ENCODE measurements at places on chromosomes 6 and 20.

DNA sequence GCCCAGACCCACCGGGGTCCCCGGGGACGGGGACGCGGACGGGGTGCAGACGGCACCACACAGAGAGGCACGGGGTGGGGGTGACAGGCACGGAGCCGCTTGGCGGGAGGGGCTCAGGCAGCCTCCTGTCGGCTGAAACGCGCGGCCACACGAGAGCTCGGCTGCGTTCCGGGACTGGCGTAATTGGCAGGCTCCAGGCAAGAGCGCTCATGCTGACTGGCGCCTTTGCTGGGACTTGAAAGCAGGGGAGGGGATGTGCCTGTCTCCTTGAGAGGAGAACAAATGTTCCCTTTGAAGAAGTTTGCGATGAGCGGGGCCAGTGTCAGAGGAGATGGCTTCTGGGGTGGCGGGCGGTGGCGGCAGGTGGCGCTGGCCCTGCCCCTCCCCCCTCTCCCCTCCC, 25.8 kb downstream of the BHLHE23 start:
- peak; percentile 29 for DNase-seq

DNA sequence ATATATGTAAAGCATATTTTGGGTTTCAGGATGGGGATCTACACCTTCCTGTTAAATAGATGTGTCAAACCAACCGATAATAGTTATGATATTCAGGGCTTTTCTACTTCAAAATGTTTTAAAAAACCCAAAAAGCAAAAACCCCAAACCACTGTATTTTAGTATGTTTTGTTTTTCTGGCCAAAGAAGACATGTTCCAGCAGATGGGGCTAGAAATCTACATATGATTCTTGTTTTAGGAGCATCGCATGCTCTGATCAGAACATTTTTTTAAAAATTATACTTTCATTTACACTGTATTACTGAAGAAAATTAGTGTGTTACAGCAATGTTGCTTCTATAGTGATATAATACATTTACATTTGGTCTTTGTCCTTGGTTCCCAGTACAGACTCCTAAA, 11.0 kb downstream of the RMND1 start:
- no peak for DNase-seq

GRCh38 chr6:126804332-126805064, 314.0 kb upstream of the RSPO3 start:
- DNase-seq: peak; percentile 11

GRCh38 chr6:157861814-157862213, 38.8 kb downstream of the SNX9 start:
- no peak for DNase-seq

DNA sequence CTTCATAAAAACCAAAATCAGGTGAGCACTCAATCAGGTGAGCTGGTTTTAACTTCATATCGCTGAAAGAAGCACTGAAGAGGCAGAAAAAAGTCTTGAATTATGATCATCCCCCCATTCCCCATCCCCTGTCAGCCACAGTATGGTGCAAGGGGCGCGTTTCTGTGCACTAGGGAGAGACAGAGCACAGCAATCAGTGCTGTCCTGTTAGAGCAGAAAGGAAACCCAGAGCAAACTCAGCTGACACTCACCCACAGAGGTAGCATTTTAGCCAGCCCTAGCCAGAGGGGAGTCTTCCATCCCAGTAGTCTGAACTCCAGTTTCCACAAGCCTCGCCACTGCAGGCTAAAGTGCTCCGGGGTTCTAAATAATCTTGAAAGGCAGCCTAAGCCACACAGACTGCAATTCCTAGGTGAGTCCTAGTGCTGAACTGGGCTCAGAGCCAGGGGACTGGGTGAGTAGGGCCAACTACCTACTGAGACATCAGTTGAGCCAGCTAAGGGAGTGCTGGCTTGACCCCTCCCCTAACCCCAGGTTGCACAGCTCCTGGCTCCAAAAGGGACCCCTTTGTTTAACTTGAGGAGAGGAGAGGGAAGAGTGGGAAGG, 1352.6 kb upstream of the GJE1 start:
- no peak for DNase-seq

DNA sequence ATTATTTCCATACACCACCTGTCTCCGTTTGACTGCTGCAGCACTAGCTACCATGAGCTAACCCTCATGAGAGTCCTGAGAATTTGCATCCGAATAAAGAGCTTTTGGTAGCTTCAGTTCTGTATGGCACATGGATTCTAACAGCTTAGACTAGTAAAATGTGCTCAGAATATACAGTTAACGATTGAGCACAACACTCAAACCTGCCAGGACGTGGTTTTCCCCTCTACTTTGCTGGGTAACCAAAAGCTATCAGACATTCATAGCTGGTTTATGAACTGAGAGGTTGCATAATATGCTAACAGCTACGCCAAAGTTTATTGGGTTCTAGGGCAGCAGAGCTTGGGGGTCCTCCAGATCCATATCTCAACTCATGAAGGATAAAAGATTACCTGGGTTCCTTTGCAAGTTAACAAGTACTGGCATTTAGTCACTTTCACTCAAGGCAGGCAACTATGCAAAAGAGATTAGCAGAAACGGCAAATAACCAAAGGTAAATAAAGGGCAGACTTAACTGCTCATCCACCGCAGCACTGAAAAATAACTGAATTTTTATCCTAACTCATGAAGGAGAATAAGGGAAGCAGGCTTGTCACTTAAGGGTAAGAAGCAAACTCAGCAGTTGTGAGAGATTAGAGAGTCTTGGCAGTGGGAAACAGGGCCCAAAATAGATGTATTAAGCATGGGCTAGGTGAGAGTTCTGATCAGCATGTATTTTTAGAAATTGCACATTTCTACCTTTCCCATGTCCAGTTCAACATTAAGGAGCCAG, 29.4 kb downstream of the NUDT3 start:
- DNase-seq: no peak

DNA sequence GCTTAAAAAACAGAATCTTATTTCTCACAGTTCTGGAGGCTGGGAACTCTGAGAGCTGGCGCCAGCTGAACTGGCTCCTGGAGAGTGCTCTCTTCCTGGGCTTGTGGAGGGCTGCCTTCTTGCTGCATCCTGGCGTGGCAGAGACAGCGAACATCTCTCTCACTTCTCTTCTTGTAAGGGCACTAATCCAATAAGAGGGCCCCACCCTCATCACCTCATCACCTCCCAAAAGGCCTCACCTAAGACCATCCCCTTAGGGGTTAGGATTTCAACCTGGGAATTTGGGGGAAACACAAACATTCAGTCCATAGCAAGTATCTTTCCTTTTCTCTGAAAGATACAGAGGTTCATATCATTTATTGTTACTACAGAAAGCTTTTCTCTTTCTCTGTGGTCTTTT, 23.9 kb downstream of the PNLDC1 start:
- DNase-seq: no peak

DNA sequence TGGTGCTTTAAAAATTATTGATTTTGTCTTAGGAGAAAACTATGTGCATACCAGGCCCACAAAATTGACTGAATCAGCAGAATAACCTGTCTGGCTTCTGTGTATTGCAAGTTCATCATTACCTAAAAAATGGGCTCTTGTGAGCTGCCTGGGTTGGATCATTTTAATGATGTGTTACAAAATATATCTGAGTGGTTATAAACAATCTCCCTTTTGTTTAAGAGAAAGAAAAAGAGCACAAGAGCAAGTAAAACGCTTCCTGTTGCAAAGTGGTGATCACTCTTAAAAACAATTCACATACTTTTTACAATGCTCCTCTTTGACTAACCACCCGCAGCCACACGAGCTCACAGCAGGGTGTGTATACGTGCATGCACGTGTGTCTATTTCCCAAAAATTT, 335.1 kb downstream of the HDGFL1 start:
- DNase-seq: no peak

DNA sequence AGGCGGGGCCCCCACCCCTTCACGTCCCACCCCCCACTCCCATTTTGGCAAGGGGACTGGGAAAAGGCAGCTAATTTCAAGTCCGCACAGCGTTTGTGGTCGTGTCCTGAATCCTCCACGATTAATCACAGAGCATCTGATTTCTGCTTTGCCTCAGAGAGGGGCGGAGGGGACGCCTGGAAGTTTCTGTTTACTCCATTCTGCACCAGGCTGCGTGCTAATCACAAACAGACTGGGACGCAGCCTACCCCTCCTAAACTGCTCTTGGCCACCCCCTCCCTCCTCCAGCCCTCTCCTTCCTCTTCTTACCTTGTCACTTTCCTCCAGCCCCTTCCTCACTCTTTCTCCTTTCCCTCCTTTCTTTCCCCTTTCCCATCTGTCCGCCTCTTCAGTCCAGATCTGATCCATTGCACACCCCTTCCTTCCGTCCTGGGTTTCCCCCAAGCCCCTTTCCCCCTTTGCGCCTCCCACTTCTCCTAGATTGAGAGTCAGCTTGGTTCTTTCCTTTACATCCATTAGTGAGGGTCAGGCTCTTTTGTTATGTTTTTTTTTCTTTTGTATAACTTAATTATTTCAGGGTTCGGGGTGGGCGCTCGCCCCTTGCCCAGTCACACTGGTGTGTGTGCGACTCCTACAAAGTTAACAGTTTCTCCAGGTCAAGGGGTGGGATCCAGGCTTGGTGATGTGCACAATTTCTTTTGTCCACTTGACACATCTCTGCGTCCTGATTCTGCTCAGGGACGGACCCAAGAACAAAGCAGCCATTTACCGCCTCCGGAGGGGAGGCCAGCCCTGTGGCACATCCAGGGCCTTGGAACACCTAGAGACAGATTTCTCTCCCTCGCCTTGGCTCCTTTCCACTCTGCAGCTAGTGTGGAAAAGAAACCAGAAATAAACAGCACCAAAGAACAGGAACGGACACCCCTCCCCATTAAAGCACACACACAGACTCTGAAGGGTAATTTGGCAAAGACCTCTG, 520 bp upstream of the RIPOR3 start:
- no peak for DNase-seq

GRCh38 chr6:133577851-133578250, 311.1 kb upstream of the TCF21 start:
- DNase-seq: no peak

GRCh38 chr20:37934634-37935375, 31.9 kb downstream of the VSTM2L start:
- no peak for DNase-seq

DNA sequence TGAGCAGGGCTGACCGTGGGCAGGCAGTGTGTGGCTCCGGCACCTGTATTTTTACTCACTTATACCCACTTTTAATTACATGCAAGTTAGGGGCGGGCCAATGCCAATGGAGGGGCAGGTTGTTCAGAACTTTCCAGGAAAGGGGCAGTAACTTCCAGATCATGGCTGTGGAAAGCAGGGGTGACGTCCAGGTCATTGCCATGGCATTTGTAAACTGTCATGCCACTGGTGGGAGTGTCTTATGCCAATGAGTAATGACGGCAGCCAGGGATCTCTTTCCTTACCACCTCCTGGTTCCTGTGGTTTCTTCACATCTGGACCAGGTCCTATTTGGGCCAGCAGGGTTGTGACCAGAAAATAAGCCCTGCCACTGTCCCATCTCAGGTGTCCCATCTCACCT, 258.7 kb downstream of the THBS2 start:
- DNase-seq: no peak

DNA sequence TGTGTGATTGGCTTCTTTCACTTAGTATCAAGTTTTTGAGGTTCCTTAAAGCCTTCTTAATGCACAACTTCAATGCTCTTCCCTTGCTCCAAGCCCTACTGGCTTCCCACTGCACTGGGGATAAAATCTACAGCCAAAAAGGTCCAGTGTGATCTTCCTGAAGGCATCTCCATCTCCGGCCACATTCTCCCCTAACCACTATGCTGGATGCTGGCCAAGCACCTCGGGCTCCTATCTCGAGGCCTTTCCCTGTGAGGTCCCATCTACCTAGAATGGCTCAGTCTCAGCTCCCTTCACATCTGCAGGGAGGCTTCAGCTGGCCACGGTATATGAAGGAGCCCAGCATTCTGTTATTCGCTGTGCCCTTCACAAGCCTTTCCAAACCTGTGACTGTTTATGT, 48.1 kb downstream of the CNKSR3 start:
- no peak for DNase-seq

DNA sequence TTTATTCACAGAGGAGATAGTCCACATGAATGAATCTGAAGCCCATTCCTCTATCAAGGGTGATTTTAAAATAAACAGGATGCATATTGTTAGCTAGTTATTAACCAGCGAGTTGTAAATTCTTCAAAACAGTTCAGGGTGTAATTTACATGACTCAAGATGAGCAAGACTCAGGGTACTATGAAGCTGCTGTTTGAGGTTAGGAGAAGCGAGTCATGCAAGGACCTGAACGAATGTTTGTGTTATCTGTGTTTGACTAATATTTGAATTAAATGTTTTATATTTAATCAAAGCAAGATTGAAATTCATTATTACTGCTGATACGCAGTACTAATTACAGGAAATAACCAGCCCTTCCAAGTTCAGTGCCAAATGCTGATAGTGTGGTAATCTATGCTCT, 191.1 kb downstream of the SAMD5 start:
- DNase-seq: no peak

DNA sequence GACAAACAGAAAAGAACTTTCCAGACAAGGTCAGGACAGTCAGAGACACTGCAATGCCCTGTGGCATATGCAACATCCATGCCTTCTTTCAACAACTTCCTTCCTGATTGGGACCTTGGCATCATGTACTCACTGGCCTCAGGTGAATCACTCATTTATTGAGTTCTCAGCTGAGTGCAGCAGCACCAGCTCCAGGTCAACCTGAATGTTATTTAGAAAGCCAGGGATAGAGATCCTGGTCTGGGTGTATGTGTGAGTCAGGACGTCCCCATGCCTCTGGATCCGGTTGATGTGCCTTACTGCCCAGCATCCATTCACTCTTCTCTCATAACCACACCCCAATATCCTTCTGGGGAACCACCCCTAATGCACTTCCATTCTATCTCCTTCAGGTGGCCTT, 54.4 kb downstream of the SNRNP48 start:
- no peak for DNase-seq

DNA sequence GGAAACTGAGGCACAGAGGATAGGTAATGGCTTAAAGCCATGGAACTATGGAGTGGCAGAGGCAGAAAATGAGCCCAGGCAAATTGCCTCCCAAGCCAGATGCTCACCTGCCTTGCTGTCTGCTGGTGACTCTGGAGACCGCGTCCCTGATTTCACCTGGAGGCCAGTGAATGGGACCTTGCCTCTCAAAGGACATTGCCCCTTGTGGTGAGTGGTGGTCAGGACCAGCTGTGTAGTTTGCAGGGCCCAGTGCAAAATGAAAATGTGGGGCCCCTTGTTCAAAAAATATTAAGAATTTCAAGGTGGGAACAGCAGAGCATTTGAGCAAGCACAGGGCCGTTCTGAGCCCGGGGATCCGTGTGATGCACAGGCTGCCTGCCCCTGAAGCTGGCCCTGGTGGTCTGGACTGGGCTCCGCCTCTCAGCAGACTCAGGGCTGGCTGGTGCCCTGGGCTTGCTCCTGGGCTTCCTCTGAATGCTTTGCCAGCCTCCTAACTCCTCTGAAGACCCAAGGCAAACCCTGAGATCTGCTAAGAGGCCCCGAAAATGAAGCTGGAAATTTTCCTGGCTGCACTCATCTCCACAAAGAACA, 19.8 kb upstream of the KCNG1 start:
- no peak for DNase-seq
